ENCODE measurements at places on chromosomes 2 and 18. TPM values are rescaled to one million over a fixed set of nuclear protein-coding genes. Genes with fewer than 3 reads are reported as not detected.

DNA sequence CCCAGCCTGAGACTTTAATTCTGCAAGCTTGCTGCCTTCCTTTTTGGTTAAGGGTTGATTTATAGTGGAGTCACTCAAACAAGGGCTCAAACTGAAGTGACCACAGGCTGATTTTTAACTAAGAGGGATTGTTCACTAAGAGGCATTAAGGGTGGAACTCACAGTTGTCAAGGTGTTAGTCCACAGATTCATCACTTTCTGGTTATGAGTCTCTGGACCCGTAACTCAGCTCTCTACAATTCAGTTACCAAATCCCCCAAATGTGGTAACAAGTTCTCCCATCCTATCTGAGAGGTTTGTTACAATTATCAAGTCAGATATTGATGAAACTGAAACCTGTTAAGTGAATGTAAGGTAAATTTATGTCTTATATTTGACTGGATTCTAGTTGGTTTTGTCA is 185.9 kb upstream of the KLHL14 start:
- DNase-seq = no peak

DNA sequence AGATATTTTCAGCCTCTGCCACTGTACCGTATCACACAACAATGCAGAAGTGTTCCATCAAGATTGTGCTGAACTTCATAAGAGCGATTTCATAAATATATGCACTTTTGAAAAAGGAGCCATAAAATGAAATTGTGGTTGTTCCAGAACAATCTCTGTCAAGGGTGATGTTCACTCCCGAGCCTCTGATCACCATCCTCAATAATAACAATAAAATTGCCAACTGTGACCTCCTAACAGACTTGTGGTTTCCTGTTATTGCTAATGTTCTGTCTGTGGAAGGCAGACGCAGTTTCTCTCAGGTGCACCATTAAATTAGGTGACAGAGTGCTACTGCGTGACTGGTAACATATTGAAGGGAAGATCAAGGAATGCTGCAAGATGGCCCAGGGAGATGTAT is 383.7 kb downstream of the SOCS6 start:
- no peak for DNase-seq

DNA sequence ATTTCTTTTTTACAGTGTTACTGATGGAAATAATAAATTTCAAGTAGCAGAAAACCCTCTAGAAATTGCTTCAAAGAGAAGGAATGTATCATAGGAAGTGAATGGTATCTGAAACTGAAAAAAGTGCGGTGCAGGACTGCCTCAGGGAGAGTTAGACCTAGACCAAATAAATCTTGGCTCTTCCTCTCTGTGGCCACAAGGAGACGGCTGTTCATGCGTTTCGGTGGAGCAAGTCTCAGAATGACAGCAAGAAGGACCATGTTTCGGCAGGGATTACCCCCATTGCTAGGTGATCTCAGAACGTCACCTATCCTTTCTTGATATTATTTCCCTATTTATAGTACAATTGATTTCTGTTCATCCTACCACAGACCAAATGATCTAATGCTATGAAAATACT is 522.3 kb downstream of the SOX11 start:
- DNase-seq = no peak

DNA sequence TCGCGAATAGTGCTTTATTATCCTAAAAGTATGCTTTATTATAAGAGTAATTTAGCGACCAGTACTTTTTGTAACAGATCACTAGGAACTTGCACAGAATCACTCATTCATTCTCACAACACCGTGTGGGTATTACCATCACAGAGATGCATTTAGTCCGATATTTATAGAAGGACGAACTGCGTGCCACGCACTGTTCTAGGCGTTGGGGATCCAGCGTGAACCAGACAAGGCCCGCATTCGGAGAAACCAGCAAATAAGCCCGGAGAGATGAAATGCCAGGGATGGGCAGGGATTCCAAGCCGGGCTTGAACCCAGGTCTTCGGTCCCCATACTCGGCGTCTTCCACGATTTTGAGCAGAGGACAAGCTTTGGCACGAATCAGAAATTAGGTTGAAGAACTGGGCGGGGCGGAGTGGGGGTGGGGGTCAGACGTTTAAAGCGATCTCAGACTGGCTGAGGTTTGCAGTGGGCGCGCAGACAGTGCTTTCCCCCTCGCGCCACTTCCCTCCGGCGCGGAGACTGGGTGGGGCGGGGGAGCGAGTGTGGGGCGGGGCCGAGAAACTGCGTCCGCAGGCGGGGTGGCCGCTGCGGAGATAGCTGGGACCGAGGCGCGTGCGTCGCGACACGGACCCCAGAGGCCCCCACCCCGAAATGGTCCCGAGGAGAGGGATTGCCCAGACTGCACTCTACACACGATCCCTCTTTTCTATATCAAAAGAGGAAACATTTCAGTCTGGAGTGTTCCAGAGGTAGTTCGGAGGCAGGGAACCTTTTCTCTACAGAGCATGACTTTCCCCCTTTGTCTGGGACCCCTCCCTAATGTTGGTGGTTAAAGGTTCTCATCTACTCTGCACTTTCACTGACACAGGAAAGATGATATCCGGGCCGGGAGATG is 1.1 kb upstream of the CXCR4 start:
- DNase-seq = peak; percentile 83

DNA sequence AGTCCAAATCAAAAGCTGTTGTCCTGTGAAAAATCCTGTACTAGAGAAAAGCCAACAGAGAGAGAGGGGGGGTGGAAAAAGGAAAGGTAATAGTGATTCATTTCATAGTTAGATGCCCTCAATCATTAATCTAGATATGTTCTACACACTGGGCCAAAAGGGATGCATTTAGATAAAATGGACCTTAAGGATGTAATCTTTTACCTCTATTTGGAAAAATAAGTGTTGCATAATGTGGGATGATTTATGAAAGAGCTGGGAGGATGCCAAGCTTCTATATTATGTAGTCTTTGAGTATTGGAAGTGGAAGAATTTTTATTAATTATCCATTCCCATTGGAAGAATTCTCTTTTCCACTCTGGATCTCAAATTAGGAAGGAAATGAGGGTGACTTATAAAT is 480.5 kb upstream of the ZEB2 start:
- DNase-seq = no peak

DNA sequence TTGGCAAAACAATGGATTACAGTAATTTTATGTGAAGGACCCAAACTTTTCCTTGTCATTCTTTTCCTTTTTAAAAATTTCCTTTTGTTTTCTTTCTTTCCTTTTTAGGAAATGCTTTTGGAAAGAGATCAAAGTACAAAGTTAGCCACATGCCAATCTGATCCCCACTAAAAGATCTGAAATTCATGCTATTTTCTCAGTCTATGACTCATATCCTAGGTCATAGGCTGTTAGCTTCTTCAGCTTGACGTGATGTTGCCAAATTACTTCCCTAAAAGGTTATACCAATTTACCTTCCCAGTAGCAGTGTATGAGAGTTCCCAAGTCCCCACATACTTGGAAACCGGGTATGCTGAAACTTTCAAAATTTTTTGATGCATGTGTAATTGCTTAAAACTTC is 355.3 kb downstream of the INSIG2 start:
- no peak for DNase-seq

GRCh38 chr2:169693360-169693759 is 845 bp downstream of the CFAP210 start:
- DNase-seq = no peak

The PSD4 gene
- total RNA-seq = 198 TPM

The SKOR2 gene
- total RNA-seq = not detected
